Stimulated activated CD4-positive, alpha-beta T cell treated with anti-CD3 and anti-CD28 coated beads, Interleukin-15, amount 100 ng/mL, for 1 hour (primary cell): ENCODE measurements at places on chromosomes 7 and 10.

- no peak for DNase-seq
Observed at GRCh38 chr7:157687158-157687557, 350.4 kb downstream of the DNAJB6 start.

GRCh38 chr7:147279964-147280374 lies 1163.4 kb downstream of the CNTNAP2 start:
- DNase-seq = no peak

DNA sequence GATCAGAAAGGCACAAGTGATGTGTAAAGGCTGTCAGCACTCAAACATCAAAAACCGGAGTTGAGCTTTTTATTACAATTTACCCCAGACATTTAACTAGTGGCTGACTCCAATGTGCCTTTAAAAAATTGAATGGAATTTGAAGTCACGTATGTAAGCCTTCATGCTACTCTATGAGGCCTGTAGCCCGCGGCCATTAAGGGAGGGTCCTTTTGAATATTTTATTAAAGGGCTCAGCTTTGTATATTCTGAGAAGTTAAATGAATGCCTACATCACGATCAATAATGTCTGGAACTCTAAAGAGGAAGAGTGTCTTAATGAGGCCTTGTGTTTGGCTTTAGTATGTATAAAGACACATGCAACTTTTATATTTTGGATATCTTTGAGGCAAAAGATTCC lies 916.6 kb upstream of the CELF2 start:
- no peak for DNase-seq

GRCh38 chr10:50538555-50539398 lies 85.0 kb downstream of the SGMS1 start:
- DNase-seq = no peak

DNA sequence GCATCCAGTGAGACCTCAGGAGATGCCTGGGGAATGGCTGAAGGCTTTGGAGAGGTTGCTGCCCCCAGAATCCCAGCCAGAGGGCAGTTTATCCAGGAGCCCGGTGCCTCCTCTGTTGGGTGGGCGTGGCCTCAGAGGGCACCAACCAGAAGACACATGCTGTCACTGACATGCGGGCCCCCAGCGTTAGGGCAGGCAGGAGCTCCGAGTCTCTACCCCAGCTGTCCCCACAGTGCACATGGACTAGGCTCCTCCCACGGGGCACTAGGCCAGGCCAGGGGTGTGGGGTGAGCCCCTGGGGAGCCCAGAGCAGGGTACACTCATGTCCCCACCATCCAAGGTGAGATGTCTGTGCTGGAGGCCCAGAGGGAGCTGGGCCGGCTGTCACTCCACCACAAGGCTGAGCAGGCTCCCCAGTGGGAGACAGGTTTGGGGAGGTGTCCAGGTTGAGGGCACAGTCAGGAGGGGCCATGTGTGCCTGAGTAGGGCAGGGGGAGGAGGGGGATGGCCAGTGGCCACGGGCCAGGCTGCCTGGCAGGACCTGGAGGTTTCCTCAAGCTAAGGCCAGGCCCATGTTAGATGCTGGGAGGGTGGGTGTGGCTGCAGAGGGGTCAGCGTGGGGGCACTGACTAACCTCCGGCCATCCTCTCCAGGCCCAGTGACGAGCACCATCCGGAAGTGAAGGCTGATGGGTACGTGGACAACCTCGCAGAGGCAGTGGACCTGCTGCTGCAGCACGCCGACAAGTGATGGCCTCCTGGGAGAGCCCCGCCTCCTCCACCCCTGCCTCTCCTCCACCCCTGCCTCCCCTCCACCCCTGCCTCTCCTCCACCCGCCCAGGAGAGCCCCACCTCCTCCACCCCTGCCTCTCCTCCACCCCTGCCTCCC lies 131.3 kb downstream of the FAM53B start:
- DNase-seq = no peak

DNA sequence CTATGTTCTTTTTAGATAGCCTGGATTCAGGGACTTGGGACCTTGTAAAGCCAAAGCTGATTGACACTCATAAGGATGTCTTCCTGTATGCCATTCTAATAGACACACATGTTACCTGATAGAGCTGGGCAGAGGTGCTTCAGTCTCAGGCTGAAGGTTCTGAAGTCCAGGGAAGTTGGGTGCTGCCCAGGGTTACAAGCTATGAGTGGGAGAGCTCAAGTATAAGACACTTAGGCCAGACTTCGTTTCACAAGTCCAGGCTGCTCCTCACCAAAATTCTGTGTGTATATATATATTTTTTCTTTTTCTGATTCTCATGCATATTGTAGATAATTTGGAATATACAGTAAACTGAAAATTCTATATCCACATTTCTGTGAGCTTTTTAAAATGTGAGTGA lies 144.2 kb downstream of the HDAC9 start:
- no peak for DNase-seq

- no peak for DNase-seq
Observed at GRCh38 chr7:159006610-159007130, 138.0 kb downstream of the VIPR2 start.

GRCh38 chr7:105924945-105925344 lies 38.1 kb upstream of the CDHR3 start:
- DNase-seq = no peak

- peak; percentile 25 for DNase-seq
Observed at GRCh38 chr10:3068201-3068967, 1.0 kb downstream of the PFKP start.

DNA sequence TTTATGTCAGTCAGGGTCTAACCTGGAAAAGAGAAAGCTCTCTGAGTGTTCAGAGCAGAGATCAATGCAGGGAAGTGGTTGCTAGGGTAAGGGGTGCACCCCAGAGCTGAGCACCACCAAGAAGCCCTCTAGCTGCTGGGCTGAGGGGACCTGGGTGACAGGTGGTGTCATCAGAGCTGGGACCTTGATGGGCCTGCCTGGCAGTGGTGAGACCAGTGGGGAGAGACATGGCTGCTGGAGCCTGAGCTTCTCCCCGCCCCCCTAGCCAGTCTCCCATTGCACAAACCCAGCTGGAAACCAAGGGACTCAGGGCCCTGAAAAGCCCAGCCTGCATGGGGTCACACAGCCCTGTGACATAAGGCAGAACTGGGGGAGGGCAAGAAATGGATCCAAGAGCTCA lies 49.1 kb upstream of the OSBPL3 start:
- DNase-seq = no peak

- no peak for DNase-seq
Observed at GRCh38 chr10:1287971-1288401, 231.8 kb downstream of the WDR37 start.

DNA sequence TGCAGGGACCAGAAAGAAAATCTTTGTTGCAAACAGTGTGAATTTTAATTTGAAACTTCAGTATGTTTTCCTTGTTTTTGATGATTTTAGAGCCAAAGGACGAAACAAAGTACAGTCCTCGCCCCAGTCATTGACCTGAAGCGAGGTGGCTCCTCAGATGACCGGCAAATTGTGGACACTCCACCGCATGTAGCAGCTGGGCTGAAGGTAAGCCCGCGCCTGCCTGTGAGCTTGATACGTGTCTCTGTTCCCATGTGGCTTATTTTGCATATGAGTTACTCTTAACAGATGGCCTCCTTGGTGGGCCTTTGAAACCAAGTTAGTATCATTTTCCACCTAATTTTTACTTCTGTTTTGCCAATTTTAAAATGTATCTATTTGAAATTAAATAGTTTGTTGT lies 12.3 kb downstream of the RBM17 start:
- DNase-seq = no peak

- DNase-seq = no peak
Observed at GRCh38 chr7:102908676-102909075, 4.1 kb upstream of the LRRC17 start.

GRCh38 chr10:34690383-34691049 lies 124.6 kb downstream of the PARD3 start:
- no peak for DNase-seq

- no peak for DNase-seq
Observed at GRCh38 chr10:88541116-88541626, 41.9 kb downstream of the RNLS start.

DNA sequence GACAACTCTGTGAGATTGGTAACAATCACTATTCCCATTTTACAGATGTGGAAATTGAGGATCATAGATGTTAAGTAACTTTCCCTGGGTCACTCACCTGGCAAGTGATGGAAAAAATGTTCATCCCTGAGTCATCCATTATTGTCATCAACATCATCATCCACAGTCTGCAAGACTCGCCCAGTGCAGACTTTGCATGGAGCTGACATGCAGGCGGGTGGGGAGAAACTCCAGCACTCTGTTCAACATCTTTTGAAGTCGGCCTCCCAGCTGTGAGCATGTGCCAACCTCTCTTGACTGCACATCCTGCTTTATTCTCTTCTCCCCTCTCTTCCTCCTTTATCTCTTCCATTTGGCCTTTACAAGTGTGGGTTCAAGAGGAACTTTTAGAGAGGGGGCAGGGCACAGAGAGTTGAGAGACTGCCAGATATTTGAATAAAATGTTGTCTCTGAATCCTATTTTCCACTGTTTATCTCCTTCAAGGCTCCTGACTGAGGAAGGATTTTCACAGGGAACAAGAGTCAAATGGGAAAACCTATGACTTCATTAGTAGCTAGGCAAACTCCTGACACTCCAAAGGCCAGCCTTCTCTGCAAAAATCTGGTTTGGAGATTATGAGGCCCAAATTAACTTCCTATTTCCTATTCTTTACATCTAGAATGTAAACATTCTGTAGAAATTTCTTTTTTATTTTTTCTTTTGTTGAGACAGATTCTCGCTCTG lies 283.7 kb upstream of the PODXL start:
- DNase-seq = no peak

DNA sequence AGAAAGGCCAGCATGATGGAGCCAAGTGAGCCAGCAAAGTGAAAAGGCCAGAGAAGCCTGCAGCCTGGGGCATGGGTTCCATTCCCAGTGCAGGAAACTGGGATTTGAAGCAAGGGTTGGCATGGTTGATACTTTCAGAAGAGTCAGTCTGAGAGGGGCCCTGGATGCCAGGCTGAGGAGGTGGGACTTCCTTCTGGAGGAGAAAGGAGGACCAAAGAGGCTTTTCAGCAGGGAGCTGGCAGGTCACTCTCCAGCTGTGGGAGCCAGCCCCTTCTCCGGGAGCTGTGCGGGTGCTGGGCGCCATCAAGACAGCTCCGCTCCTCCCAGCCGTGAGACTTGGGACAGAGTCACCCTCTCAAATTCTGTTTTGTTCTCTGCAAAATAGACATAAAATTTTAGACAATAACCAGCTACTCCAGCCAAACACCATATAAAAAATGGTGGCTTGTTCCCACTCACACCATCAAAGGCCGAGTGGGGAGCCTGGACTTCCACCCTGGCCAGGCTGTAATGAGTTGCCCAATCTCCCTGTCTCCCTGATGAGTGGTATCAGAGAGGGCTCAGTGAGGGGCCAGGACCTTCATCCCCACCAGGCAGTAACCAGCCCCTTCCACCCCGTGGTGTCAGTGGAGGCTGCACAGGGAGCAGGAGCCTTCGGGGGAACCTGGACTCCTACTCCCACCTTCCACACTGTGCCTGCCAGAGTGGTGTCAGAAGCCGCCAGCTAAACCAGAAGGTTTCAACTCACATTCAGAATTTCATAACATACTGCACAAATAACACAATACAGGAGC lies 133.6 kb upstream of the RET start:
- no peak for DNase-seq

GRCh38 chr10:93589648-93590562 lies 11.1 kb downstream of the RBP4 start:
- no peak for DNase-seq

DNA sequence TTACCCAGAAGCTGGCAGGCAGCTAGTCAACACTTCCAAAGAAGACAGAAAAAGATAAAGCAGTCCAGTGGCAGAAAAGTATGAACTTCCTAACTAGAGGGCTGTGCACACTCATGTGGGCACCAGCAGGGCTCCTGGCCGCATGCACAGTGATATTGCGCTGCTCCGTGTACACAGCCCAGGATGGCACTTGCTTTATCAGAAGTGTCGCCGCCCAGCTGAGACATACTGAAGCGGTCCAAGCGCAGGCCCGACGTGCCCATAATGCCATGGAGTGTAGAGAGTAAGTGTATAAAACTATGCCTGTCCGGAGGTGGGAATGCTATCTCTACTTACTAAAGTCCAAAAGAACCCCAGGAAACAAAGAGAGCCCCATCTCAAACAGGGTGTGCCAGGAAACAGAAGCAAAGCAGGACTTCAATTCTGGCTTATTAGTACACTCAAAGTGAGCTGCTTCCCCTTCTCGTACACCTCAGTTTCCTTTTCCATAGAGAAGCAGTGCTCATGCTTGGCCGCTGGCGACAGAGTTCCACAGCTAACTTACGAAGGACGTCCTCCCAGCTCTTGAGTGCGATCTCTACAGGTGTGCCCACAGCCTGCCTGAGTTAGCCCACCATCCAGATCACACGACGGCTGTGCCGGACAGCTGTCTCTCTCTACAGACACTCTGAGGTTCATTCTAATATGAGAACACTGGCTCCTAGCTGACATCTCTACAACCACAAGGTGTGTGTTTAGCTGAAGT lies 234.3 kb downstream of the COBL start:
- no peak for DNase-seq

DNA sequence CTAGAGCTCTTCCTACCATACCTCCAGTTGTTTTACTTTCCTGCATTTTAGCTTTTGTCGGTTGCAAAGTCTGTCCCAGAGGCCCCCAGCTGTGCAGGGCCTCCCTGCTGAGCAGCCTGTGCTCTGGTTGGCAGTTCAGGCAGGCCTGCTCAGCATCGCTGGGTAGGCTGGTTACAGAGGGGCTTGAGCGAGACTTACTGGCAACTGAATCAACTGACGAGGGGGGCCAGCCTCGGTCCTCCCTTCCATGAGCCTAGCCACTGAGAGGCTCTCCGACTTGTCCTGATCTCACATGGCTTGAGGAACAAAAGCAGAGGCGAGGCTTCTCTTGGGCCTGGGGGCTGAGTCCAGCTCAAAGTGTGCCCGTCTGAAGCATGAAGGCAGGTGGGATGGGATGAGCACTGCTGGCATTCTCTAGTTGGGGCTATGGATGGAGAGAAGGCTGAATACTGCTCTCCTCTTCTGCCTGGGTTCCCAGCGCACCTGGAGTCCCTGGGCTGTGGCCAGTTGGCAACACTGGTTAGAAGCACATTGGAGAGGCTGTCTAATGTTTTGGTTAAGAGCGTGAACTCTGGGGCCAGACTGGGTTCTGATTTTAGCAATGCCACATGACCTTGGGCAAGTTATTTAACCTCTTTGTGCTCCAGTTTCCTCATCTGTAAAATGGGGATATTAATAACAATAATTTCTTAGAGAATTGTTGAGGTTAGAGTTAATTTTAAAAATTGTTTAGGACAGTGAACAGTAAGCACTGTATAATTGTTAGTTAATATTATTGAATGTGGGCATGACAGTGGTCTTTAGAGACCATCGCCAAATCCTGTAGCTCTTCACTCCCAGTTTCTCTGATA lies 6.9 kb upstream of the SFRP5 start:
- no peak for DNase-seq

GRCh38 chr7:57375783-57376182 lies 74.2 kb upstream of the ZNF716 start:
- no peak for DNase-seq

GRCh38 chr10:14667781-14668180 lies 106.9 kb downstream of the FAM107B start:
- DNase-seq = no peak

GRCh38 chr7:80790877-80791276 lies 128.0 kb downstream of the SEMA3C start:
- DNase-seq = no peak

- no peak for DNase-seq
Observed at GRCh38 chr10:25661632-25662031, 272.4 kb upstream of the MYO3A start.
